Motor neuron (in vitro differentiated cells): ENCODE measurements at places on chromosomes 3 and 15.

DNA sequence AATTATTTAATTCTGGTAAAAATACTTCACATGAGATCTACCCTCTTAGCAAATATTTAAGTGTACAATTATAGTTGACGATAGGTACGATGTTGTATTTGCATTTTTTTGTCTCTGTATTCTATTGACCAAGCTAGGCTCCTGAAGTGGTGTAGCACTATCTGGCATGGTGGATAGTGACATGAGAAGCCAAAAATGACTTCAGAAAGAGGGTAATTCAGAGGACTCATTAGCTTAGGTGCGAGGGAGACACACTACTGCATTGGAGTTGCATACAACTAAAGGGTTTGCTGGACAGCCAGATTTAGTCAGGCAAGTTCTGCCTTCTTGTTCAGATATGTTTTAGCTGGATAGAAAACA lies 50.6 kb downstream of the KBTBD8 start:
- ATAC-seq: peak; percentile 72

- ATAC-seq: no peak
Observed at GRCh38 chr3:101266566-101266965, 53.8 kb downstream of the IMPG2 start.

- ATAC-seq: no peak
Observed at GRCh38 chr15:51051776-51052175, 42.9 kb downstream of the TNFAIP8L3 start.

DNA sequence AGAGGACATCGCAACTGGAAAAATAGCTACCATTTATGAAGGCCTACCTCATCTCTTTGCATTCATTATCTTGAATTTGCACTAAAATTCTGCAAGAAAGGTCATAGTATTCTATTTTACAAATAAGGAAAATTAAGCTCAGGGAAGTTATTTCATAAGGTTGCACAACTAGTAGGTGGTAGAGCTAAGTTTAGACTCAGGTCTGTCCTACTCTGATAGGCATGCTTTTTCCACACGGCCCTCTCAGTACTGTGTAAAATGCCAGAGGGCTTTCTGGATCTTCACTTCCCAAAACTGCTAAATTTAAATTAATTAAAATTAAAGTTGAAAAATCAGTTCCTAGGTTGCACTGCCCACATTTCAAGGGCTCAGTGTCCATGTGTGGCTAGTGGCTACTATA lies 18.3 kb downstream of the MAP2K1 start:
- no peak for ATAC-seq

GRCh38 chr3:67804578-67804977 lies 150.2 kb upstream of the SUCLG2 start:
- ATAC-seq: no peak

GRCh38 chr3:128344052-128344735 lies 122.5 kb downstream of the DNAJB8 start:
- peak; percentile 87 for ATAC-seq

DNA sequence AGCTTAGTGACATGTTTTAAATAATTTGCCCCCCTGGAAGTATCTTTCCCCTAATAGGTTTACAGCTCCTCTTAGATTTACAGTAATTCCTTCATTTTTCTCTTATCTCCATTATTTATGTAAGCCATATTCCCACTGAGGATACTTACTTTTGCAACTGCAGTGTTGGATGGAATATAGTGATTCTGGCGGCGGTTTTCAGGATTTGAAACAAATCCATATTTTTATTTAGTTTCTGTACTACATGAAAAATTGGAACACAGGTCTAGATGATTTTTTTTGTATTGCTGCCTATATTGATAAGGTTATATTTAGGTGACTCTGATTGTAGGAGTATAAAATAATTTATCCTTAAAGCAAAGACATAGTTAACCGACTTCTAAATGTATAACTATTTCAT lies 391.6 kb upstream of the SUCLG2 start:
- ATAC-seq: no peak

DNA sequence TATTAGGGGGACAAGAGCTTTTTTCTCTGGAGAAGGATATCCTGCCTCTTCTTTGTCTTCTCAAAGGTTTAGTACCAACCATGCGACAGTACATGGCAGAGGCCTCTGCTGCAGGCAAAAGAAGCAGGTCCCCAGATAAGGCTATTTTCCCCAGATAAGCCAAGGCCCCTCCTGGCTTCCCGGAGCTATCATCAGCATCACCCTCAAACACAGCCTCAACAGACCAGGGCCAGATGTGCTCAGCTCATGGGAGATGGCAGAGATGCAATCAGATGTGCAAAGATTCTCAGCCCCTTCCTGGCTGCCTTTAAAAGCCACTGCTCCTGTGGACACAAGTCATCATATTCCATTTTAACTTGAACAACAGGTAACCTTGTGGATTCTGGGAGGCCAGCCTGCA lies 49.0 kb downstream of the NTRK3 start:
- ATAC-seq: no peak

DNA sequence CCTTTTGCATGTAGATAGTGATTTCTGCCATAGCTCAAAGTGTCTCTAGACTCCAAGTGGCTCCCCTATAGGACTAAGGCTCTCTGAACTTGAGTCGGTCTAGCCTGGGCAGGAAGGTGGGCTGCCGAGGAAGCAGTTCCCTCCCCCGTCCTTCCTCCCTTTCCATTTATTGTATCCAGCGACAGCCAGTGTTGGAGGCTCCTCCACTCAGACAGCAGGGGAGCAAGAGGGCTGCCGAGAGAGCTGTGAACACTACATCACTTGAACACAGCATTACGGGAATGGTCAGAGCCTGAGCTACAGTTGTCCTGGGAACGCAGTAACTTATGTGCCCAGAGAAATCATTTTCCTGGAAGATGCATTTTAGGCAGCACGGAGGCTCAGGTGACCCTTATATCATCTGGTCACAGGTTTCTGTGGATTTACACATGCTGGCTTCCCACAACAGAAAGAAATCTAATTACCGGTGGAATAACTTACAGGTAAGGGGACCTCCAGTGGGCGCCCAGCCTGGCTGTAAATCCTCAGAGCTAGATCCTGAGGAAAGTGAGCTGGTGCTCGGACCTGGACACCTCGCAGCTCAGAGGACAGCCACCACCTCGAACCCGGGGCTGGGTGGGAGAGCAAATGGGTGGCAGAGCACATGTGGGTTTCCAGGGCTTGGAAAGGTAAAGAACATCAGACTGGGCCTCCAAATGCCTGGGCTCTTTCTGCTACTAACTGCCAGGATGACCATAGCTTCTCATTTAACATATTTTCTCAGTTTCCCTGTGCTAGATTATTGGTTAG lies 197.1 kb downstream of the UACA start:
- peak; percentile 98 for ATAC-seq

DNA sequence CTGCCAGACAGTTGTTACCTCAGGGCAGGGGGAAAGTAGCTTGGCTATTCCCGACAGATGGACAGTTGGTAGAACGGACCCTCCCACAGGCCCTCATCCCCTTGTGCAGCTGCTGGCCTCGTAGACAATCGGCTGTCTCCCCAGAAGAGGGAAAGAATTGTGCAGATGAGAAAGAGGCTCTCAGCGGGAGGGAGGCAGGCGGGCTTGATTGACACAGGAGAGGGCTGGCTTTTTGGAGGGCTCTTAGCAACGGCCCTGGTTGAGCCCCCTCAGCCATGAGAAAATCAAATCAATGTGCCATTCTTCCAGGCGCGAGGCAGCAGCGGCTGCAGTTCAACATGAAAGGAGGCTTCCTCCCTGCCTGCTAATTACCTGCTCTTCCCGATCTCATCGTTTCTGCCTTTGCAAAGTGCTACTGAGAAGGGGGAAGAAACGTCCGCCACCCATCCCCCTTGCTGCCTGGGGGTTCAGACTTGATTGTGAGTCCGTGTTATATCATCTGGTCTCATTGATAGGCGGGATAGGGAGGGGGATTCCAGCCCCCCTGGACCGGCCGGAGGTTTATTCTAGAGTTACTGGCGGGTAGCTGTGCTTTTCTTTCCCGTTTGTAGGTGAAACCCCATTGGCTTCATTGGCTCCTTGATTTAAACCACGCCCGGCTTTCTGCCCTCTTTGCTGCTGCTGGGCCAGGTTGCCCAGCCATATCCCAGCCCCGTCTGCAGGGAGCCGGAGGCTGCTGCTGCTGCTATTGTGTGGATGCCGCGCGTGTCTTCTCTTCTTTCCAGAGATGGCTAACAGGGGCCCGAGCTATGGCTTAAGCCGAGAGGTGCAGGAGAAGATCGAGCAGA lies at the start of gene TAGLN3:
Gene TAGLN3 (plus strand): TSS at position 287 of the 848 bp plus-strand sequence. CDS start 501 bp downstream, at position 788.
- peak; percentile 43 for ATAC-seq

GRCh38 chr15:51334011-51334451 lies 4.4 kb downstream of the CYP19A1 start:
- no peak for ATAC-seq

DNA sequence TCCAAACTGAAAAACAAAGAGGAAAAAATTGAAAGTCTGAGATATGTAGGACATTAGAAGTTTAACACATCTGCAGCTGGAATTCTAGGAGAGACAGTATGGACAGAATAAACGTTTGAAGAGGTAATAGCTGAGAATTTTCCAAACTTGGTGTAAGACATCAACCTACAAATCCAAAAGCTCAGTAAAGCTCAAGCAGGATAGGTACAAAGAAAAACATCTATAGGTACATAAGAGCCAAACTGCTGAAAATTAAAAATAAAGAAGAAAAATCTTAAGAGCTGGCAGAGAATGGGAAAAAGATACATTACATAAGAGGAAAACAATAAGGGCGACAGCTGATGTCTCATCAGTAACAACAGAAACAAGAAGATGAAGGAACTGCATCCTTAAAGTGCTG lies 22.8 kb upstream of the C3orf22 start:
- no peak for ATAC-seq

DNA sequence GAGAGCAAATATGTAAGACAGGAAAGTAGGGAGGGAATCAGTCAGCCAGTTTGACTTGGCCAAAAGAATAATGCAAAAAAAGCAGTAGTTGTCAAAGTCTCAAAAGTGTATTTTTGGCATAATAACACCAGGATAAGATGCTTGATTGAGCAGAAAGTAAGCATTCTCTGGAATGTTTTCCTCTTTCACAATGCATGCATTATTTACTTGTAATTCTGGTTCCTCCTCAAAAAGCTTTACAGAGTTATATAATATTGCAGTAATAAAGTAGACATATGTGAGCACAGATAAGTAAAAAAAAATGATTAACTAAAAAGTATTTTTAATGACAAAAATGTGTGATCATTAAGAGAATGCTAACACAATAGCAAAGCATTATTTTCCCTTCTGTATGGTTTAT lies 285.9 kb upstream of the BCHE start:
- no peak for ATAC-seq

DNA sequence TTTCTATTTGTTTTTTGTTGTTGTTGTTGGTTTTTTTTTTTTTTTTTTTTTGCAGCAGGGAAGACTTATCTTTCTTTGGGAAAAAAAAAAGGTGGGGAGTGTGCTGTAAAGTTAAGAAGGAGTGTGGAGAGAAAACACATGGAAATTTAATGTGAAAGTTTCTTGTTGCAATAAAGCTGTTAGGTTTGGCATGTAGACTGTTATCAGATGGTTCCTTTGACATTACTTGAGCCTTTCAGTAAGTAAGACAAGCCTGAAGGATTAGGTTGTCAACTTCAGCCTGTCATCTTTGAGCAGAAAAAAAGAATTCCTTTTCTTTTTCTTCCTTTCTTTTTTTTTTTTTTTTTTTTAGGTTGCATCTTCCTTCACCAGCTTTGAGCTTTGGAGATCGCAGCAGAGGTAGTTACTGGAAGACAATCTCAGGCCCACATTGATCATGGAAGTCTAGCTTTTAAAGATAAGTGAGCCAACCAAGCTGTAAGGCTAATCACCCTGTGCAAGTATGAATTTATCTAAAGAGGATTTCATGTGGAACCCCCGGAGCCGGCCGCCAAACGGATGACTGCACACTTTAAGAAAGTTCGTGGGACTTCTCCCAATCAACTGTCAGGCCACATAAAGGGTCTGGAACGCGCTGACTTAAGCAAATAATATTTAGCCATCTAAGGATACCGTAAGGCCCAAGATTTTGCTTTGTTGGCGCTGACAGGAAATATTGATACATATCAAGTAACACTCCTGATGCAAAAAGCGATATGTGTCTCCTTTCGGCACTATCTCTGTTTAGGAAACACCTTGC lies 1040.1 kb upstream of the NR2F2 start:
- no peak for ATAC-seq

DNA sequence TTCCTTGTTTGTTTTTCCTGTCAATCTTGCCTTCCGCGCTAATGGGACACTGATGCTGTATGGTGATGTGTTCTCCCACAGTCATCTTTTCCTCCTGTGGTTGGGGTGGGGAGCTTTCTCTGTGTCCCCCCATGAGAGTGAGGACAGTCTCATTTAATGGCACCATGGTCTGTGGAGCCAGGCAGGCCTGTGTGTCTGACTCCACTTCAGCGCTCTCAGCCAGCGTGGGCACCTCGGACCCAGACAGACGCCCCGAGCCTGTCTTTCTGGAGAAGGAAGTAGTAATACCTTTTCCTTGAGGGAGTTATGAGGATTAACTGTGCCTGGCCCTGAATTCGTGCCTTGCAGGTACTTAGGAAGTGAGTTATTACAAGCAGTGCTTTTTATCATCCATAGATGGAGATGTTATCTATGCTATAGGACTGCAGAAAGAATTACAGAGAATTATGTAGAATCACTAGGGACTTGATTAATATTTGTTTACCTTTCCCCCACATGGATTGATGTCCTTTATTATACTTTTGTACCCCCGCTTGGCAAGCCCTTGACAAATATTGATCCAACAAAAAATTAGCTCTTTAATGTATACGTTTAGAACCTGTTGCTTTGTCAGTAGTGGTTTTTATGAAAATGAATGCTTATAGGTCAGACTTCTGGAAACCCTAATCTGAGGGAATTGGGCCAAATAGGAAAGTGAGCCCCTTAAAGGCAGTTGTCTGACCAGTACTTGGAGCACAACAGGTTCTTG lies 152.4 kb downstream of the PGPEP1L start:
- no peak for ATAC-seq

DNA sequence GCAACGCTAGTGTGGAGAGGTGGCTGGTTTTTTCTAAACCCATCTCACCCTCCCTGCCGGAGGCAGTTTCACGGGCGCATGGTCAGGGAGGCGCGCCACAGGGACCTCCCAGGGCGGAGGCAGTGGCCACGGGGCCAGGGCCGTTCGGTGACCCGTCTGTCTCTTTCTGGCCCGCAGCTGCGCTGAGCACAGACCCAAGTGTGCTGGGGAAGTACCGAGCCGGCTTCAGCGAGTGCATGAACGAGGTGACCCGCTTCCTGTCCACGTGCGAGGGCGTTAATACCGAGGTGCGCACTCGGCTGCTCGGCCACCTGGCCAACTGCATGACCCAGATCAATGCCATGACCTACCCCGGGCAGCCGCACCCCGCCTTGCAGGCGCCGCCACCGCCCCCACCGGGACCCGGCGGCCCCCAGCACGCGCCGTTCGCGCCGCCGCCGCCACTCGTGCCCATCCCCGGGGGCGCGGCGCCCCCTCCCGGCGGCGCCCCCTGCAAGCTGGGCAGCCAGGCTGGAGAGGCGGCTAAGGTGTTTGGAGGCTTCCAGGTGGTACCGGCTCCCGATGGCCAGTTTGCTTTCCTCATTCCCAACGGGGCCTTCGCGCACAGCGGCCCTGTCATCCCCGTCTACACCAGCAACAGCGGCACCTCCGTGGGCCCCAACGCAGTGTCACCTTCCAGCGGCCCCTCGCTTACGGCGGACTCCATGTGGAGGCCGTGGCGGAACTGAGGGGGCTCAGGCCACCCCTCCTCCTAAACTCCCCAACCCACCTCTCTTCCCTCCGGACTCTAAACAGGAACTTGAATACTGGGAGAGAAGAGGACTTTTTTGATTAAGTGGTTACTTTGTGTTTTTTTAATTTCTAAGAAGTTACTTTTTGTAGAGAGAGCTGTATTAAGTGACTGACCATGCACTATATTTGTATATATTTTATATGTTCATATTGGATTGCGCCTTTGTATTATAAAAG lies 1.8 kb downstream of the HES1 start:
- peak; percentile 8 for ATAC-seq

- ATAC-seq: peak; percentile 70
Observed at GRCh38 chr3:151156618-151157216, 46.3 kb downstream of the GPR171 start.
